ENCODE measurements at places on chromosomes 2 and 18.

DNA sequence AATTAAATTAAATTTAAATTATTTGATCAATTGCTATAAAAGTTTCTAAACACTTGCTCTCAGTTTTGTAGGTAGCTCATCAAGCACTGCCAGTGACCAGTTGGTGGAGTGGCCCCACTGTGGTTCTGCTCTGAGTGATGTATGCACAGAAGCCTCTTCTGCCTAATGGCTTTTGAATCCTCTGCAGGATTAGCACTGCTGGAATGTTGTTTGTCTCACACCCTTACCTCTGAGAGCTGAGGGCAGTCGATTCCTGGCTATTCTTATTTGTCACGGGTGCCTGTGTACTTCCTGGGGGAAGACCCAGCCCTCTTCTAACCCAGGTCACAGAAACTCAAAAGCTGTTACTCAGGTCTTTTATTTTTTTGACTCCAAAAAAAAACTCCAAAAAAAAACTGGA, 9.5 kb downstream of the CAPN14 start:
- no peak for DNase-seq

DNA sequence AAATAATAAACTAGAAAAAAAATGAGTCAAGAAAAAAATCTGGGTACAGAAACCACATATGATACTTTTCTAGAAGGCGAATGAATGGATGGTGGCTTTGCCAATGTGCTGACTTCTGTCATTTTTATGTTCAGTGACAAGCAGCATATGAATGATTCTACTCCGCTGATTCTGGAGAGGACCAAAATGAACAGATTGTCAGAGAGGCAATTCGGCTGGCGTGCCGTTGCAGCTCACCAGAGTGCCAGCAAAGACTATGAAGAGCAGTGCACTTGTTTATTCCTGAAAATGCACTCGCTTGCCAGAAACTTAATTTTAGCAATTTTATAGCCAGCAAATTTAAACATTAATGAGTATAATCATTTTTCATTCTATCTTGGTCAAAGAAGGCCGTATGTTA, 105.9 kb upstream of the NYAP2 start:
- no peak for DNase-seq

DNA sequence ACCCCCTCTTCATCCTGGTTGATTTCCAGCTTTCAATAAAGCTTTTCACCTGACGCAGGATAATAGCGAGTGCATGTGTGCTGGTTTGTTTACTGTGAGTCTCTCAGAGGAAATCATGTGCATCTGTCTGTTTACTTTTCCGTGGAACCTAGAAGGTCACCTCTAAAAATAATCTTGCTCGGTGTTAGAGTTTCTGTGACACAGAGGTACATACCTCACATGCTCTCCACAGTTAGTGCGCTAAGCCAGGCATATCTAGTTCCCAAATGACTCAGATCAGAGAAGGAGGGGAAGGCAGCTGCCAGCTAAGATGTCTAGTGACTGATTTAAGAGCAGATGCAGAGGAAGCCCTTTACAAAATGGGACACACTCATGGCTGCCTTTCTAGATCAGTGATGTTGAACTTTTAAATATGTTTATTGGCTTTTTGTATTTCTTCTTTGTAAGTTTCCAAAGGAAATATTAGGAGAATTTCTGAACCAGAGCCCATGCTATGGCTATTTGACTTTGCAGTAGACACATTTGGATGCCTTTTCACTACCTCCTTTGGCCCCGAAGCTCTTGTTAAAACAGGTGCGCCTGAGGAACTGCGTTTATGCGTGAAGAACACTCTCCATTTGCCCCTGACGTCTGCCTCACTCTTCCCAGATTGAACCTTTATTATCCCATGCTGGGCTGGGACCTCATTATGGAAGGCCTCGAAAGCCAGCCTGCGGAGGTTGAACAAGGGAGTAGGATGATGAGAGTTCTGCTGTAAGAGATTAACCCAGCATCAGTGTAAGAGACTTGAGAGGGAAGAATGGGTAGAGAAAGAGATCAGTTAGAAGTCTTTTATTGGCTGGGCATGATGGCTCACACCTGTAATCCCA, 145.6 kb downstream of the FAM161A start:
- no peak for DNase-seq

DNA sequence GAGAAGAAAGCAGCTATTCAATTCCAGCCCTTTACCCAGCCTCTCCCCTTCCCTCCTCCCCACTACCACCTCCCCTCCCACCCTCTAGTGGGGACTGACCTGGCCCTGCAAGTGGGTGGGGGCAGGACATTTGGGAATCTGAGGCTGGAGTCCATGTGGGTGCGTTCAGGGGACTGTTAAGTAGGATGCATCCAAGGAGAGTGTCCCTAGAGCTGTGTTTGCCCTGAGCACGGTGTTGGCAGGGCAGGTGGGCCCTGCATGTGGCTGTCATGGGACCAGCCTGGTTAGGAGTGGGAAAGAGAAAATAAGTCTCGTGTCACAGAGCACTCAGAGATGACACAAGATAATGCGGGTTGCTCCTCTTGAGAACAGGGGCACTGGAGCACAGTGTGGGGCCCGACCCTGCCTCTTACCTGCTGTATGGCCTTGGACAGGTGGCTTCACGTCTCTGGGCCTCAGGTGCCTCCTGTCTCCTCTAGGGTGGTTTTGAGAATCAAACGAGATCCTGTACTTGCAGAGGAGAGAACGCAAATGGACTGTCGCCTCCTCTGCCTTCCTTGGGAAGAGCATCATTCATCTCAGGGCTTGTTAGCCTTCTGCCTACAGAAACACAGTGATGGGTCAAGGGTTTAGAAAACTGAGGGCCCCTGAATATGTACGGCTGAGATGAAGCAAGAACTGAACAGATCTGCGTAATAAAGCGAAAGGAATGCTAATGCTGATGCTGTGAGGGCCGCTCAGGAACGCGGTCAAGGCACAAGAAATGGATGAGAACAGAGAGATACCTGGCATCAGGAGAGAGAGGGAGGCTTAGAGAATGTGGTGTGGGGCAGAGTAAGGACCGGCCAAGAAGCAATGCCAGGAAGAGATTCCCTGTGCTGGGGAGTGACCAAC, 187.7 kb upstream of the HAAO start:
- no peak for DNase-seq

GRCh38 chr2:67755156-67755882, 307.5 kb downstream of the C1D start:
- no peak for DNase-seq

- DNase-seq = no peak
Measured at GRCh38 chr2:29579495-29580169, 341.8 kb downstream of the ALK start.

DNA sequence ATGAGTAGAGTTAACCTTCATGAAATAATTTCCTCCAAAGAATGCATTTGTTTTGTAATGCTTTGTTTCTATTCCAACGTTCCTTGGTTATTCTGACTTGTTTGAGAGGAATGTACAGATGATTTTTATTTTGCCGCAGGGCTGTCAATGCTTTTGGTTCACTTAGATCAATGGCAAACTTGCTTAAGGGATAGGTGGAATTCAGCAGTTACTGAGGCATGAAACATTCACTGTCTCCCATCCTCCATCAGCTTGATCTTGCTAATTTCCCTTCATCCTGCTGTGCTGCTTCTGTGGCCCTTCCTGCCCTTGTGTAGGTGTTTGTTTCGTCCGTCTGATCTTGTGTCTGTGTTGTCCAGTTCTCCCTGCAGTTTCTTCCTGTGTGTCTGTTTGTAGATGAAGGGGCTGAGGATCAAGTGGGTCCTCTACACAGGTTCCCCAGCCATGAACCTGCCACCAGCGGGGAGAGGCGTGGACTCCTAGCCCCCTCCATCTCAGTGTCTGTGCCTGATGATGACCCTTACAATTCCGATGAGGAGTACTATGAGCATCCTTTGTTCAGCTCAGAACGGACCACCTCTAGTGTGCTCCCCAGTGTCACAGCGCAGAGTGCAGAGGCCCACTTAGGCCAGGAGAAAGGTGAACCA, 84.2 kb upstream of the UNC80 start:
- no peak for DNase-seq

DNA sequence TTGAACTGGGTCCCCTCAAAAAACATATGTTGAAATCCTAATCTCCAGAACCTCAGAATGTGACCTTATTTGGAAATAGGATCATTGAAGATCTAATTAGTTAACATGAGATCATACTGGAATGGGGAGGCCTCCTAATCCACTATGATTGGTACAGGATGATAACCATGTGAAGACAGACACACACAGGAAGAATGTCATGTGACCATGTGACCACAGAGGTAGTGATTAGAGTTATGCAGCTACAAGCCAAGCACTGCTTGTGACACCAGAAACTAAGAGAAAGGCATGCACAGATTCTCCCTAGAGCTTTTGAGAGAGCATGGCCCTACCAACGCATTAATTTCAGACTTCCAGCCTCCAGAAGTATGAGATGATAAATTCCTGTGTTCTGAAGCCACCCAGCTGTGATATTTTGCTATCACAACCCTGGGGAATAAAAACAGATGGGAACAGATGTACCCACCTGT, 47.0 kb upstream of the TGIF1 start:
- DNase-seq = no peak

DNA sequence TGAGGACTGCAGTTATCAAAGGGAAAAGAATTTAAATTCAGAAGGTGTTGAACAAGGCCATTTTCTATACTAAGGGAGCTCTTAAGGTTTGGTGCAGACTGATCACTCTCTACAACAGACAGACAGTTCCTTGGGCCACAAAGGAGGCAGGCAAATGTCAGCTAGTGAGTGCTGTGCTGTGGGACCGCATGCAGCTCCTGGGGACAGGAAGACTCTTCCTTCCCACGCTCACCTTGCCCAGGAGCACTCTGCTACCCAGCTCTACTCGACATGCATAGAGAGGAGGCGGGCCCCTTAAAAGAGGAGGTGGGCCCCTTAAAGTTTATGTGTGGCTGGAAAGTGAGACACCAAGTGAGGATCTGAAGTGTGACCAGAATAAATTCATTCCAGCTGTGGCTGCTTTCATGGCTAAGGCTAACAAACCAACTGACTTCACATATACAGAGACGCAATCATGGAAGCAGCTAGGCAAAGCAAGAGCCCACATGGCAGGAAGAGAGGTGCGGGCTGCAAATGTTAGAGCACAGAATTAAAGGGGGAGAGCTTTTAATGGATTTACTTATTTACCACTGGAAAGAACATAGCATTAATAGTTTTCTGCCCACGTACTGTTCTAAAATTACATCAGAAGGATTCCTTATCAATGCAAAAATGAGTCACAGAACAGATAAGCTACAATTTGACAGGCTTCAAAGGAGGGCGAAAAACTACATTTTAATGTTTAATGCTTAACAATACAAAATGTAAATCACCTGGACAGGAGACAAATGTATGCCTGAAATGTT, 101.4 kb upstream of the RNU4ATAC start:
- DNase-seq = no peak

- DNase-seq = no peak
Measured at GRCh38 chr2:86562485-86562921, 740 bp downstream of the CHMP3 start.

DNA sequence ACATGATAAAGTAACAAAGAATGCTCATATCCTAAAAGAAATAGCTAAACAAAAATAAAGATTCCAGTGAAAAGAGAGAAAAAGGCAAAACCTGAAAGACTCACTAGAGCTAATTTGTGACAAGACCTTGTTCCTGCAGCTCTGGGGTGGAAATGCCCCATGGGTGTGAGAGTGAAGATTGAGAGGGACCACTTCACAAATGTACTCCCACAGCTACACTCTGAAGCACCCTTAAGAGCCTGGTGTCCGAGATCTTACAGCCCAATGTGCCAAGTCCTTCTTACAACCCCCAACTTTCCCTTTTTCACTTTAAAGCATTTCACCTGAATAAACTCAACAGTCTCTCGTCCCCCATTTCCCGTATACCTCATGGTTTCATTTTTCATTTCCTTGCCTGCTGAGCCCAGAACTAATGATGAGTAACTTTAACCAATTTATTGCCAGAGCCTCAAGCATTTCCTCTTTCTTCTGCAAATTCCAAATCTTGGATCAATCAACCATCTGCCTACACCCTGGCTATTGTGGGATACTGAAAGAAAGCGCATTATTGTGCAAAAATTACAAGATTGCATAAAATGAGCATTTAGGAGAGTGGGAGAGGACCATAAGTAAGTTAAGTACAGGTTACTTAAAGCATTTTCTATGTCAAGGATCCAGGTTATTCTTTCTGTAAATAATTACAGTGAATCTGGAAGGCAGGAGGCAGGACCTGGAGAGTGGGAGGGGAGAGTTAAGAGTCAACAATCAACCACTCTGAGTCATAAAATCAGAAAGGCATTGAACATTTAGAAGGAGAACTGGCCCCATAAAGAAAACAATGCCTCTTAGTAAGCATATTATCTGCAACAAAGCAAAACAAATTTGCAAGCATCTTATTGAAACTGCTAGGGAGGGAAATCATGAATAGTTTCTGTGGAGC, 804.4 kb upstream of the CELF4 start:
- DNase-seq = no peak

DNA sequence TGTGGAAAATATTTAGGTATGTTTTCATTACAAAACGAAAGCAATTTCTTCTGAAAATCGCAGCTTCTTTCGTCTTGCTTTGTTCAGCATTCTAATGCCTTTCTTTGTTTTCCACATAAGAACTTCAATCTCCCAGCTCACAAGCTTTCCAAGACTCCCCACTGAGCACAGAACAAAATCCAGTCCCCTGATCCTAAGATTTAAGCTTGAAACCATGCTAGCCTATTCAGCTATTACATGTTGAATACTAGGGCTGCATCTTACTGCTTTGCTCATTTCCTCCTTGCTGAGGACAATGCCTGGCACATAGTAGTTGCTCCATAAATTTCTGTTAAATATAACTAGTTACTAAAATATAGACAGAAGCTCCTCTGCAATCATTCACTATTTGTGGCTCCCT, 160.6 kb downstream of the GALNT3 start:
- DNase-seq = no peak

- DNase-seq = no peak
Measured at GRCh38 chr2:163849756-163850435, 114.1 kb upstream of the FIGN start.

- DNase-seq = peak; percentile 54
Measured at GRCh38 chr2:240205348-240205747, 64.9 kb upstream of the OTOS start.

DNA sequence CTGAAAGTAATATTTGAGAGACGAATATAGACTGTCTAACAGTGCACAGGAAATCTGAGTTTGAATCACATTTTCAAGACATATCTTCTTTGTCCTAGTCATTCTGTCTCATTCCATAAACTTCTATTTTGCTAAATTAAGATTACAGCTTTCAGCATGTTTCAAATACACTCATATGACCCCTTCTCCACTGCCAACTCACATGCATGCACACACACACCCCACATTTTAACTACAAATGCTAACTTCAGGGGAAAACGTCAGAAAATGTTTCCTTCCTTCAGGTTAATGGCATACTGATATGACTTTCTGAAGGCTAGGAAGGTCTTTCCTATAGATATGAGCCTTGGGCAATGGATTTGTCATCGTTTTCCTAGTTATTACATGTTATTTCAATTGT, 373.7 kb downstream of the RBM43 start:
- DNase-seq = no peak

GRCh38 chr2:101473591-101473910, 1.4 kb downstream of the RFX8 start:
- DNase-seq = no peak

Measured in 8988T (cell line).